ENCODE measurements at places on chromosomes 7 and 10.

- no peak for DNase-seq
Observed at GRCh38 chr7:117718116-117718835, 155.0 kb downstream of the CTTNBP2 start.

DNA sequence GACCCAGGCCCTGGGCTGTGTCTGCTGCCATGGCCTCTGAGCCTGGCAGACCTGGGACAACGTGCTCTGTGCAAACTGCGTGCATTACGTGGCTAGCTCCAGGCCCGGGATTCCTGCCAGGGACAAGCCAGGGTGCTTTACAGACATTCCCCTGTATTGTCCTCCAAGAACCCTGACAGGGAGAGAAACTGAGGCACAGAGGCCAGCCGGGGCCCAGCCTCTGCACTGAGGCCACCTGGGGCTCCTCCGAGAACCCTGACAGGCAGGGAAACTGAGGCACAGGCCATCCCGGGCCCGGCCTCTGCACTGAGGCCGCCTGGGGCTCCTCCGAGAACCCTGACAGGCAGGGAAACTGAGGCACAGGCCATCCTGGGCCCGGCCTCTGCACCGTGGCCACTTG lies 64.9 kb downstream of the CFAP46 start:
- no peak for DNase-seq

DNA sequence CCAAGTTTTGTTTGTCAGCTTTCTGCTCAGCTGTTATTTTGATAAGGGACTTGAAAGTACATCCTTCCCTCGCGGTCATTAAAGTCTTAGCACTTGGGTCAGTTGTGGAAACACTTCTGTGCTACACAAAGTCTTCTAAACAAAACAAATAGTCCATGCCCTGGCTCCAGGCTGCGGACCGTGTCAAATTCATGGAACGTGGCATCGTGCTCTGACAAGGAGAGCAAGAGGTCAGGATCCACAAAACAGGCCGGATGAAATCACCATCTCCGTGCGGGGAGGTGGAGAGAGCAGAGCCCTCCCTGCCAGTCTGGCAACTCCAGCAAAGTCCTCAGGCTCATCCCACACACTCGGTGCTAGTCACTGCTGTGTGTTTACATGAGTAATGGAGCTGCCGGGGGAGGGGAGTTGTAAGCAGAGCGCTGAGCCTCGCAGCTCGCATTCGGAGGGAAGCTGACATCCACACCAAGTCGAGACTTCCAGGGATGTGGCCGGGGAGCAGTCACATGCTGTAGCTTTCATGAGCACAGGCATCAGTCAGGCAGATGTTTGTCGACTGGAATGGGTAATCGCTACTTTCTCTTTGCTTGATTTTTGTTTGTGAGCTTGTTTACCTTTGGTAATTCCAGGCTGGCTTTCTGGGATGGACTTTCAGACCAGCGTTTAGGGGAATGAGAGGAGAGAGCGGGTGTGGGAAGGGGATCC lies 147.6 kb downstream of the ARID5B start:
- no peak for DNase-seq

- no peak for DNase-seq
Observed at GRCh38 chr10:73965890-73966768, 31.8 kb upstream of the VCL start.

- no peak for DNase-seq
Observed at GRCh38 chr7:132504852-132505251, 71.4 kb downstream of the PLXNA4 start.

GRCh38 chr7:16810112-16810511 lies 5.3 kb upstream of the AGR2 start:
- no peak for DNase-seq

DNA sequence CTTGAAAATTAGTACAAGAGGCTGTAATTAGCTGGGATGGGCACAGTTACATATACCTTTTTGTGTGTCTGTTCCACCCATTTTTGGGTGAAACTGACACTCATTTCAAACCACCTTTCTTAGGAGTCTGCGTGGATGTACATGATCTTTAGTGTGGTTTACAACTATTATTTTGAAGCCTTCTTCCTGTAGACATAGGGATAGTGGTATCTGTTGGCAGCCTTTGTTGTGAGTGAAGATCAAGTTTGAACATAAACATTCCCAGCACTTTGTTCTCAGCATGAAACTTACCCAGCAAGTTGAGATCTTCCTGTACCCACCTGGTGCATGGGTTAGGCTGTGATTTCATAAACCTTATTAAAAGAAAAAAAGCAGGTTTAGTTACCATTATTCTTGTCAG lies 2.0 kb downstream of the BAG3 start:
- no peak for DNase-seq
